ENCODE measurements at places on chromosomes 4 and X.

- DNase-seq, result no peak
Observed at GRCh38 chr4:70931347-70931746, 29.2 kb downstream of the MOB1B start.

- no peak for DNase-seq
Observed at GRCh38 chr4:43485196-43485595, 592.7 kb downstream of the GRXCR1 start.

GRCh38 chr4:81632581-81633299 is 161.0 kb upstream of the RASGEF1B start:
- no peak for DNase-seq

DNA sequence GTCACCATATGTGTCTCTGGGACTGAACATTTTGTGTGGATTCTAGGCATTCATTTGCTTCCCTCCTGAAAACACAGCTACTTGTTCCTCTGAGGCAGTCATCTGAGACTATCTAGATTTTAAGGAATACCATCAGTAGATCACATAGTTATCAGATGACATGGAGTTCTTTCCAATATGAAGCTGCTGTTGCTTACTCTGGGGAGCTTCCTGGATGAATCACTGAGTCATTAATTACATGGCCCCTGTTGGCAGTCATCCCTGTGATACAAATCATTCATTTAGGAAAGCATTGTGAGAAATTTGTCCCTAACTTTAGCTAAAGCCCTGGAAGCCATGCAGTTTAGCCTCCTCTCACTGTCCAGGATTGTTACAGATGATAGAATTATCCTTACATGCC is 98.2 kb upstream of the ARSJ start:
- DNase-seq, result no peak

GRCh38 chr4:141028024-141028529 is 105.2 kb downstream of the RNF150 start:
- no peak for DNase-seq

GRCh38 chr4:89269121-89269666 is 38.4 kb downstream of the GPRIN3 start:
- DNase-seq, result no peak

GRCh38 chrX:9873952-9874351 is 87.7 kb downstream of the SHROOM2 start:
- DNase-seq, result peak; percentile 54

DNA sequence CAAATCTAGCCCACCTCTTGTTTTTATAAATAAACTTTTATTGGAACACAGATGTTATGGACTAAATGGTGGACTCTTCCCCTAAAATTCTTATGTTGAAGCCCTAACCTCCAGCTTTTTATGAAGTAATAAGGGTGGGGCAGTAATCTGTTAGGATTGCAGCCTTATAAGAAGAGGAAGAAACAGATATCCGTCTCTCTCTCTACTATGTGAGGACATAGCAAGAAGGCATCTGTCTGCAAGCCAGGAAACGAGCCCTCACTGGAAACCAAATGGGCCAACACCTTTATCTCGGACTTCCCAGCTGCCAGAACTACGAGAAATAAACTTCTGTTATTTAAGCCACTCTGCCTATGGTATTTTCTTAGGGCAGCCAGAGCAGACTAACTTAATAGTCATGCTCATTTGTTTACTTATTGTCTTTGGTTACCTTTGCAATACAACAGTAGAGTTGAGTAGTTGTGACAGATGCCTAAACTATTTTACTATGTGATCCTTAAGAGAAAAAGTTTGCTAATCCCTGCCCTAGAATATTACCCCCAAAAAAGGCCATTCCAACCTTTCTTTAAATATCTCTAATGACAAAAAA is 67.4 kb downstream of the MANBA start:
- DNase-seq, result no peak

DNA sequence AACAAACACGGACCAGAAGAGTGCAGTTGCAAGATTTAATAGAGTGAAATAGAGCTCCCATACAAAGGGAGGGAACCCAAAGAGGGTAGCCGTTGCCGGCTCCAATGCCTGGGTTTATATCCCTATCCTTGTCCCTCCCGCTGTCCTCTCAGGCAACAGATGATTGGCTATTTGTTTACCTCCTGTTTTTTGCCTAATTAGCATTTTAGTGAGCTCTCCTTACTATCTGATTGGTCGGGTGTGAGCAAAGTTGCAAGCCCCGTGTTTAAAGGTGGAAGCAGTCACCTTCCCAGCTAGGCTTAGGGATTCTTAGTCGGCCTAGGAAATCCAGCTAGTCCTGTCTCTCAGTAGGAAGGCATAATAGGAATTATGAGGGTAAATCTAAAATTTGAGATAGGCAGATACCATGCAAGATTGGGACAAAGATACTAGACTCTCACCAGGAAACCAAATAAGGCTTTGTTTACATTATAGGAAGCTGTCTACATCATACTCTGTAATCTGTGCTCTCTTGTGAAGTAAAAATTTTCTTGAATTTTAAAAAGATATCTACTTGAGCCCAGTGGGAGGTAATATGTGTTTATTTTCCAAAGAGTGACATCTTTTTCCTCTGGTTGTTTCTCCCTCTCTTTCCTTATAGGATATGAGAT is 65.9 kb downstream of the ATP10D start:
- no peak for DNase-seq

DNA sequence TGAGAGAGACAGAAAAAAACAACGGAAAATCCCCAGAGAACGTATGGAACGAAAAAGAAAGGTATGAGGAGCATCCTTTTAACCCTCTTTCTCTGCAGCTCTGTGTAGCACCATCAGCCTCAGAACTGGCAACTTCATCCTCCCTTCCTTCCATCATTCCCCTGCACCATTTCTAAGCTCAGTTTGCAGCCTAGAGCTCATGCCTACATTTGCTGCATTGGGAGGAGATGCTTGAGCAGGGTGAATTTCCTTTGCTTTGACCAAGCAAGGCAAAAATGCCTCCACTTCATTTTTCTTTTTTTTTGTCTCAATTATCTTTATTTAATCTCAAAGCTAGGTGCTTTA is 67.9 kb downstream of the ANK2 start:
- no peak for DNase-seq

DNA sequence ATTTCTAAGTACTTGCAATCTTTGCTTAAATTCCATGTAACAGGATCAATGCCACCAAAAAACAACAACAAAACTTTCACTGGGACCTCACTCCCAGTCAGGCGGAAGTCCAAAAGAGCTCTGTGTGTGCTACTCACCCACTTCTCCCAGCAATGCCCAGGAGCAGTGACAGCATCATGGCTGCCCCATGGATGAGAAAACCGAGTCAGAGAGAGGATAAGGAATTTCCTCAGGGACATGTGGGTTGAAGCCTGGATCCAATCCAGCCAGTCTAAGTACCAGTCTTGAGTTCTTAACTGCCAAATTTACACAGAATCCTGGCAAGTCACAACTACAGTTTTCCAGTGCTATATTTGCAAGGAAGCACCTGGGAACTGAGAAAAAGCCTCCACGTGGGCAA is 64.5 kb downstream of the STX18 start:
- DNase-seq, result no peak

DNA sequence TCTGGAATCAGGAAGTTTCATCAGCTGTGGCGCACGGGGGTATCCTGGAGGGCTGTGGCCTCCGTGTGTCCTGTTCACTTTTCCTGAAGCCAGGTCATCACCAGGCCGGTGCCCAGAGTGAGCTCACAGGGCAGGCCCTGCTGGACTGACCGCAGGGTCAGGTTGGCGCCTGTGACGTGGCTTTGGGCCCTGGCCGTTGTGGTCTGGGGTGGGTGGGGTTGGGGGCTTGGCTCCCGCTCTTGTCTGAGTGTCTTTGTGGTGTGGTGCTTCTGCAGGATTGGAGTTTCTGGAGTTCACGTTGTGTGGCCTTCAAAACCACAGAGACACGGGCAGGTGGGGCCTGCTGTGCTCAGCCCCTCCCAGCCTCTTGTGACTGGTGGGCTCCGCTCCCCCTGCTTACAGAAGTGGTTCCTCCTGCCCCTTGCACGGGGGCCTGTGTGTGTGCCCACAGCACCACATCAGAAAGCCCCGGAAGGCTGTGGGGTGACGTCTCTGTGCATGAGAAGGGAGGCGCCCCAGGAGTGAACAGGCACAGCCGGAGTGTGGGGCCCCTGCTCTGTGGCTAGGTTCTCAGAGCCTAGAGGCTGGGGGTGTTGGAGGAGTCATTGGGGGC is 9.5 kb downstream of the RGS12 start:
- no peak for DNase-seq

- DNase-seq, result no peak
Observed at GRCh38 chr4:83219344-83220331, 65.0 kb downstream of the COQ2 start.

DNA sequence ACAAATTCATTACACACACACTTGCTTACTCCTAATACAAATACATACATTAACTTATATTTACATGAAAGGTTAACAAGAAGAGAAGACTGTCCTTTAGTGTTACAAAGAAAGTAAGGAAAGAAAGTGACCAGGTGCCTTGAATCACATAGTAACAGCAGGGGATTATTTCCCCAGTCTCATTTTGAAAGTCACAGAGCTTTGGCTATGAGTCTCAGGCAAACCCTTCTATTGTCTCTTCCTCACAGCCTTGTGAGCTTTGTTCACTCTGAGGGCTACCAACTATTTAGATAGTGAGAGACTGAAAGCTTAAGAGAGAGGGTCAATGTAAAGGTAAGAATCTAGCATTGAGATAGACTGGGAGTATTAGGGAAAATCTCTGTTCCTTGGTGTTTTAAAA is 161.6 kb downstream of the NPNT start:
- DNase-seq, result no peak

DNA sequence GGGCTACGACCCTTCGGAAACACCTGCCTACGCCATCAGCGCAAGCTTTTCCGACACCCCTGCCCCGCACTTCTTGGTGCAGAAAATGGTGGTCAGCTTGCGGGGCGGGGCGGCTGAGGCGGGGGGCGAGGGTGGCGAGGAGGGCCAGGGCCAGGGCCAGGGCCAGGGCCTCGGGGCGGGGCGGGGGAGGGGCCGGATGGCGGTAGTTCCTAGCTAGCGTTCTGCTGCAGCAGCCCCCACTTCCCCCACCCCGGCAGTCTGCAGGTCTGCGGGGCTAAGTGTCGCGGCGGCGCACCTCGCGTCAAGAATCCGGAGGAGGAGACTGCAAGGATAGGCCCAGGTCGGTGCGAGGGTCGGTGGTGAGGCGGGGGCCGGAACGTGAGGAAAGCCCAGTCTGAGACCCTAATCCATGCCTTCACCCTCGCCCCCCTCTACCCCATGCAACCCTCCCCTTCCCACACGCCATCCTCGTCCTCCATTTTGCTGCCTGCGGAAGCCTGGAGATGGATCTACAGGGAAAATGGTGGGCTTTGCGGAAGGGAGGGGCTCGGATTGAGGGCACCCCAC is 600 bp downstream of the BEX4 start:
- peak; percentile 58 for DNase-seq

GRCh38 chrX:100677611-100678181 is 33.7 kb downstream of the SRPX2 start:
- no peak for DNase-seq

- DNase-seq, result no peak
Observed at GRCh38 chrX:110311437-110312230, 6.3 kb downstream of the AMMECR1 start.
